Left renal pelvis (tissue), 4 donors: ENCODE measurements at places on chromosomes 2 and 18. TPM values are rescaled to one million over a fixed set of nuclear protein-coding genes. Genes with fewer than 3 reads are reported as not detected.

Gene HRH4
- 0.06 TPM for polyA plus RNA-seq

Gene CENPA
- polyA plus RNA-seq, result 15.8 TPM

Gene UCN
- 1.3 TPM for polyA plus RNA-seq

Gene TMEM37
- polyA plus RNA-seq, result 37.0 TPM

Gene CASP10
- 8.0 TPM for polyA plus RNA-seq

Gene KCNJ13
- 2.5 TPM for polyA plus RNA-seq

- no peak for DNase-seq
Measured at GRCh38 chr18:67525328-67526099, 9.0 kb upstream of the DSEL start.

DNA sequence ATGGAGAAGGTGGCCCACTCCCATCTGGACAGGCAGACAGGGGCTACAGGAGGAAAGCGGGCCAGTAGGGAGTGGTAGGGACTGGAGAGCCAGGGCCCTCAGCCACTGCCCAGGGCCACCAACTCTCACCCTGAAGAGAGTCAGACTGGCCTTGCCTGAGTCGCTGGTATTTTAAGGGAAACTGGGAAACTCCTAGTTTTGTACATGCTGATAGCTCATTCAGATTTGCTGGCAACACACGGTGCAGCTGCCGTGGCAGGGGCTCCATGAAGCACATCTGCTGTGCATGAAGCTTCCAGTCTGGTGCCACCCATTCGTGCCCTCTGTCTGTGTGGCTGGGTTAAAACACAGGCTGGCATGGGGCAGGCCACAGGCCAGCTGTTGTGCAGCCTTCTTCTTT, 137.3 kb upstream of the GLI2 start:
- no peak for DNase-seq

DNA sequence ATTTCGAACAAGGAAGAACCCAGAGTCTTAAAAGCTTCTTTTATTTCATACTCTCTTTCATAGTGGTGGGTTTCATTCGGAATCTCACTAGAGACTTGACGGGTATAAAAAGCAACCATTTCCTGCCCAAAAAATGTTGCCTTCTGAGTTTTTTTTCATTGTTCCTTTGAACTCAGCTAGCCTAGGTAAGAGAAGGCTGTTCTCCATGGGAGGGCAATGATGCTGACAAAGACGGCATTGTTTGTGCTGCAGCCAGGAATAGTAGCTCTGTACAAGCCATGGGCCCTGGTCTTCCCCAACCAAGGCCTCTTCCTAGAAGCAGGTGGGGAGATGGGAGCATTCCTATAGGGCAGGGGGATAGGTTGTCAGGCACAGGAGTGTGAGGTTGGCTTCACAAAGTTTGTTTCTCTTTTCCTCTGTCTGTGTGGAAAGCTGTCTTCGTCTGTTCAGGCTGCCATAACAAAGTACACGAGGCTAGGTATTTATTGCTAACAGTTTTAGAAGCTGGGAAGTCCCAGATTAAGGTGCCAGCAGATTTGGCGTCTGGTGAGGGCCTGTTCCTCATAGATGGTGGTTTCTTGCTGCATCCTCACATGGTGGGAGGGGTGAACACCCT, 405.1 kb downstream of the NBAS start:
- DNase-seq, result no peak

DNA sequence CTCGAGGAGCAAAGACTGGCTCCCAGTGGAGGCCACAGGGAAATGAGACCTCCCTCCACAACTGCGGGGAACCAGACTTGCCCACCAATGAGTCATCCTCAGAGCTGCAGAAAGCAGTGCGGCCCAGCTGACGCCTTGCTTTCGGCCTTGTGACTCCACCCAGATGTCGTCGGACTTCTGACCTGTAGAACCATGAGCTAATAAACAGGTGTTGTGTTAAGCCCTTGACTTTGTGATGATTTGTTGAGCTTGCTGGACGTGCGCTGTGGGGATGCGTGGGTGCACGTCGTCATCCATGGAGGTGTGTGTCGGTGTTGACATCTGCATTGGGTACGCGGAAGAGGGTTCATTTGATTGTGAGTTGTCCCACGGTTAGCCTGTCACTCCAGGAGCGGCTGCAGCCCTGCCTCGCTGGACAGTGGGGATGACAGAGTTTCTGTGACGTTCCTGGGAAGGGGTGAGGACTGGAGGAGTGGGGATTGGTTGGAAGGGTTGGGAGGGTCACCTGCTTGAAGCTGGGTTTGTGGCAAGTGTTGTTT, 154.1 kb downstream of the SH3BP4 start:
- no peak for DNase-seq

- no peak for DNase-seq
Measured at GRCh38 chr18:3074087-3074486, 61.1 kb upstream of the LPIN2 start.

- peak; percentile 78 for DNase-seq
Measured at GRCh38 chr2:177763531-177764265, 308.9 kb downstream of the PDE11A start.

DNA sequence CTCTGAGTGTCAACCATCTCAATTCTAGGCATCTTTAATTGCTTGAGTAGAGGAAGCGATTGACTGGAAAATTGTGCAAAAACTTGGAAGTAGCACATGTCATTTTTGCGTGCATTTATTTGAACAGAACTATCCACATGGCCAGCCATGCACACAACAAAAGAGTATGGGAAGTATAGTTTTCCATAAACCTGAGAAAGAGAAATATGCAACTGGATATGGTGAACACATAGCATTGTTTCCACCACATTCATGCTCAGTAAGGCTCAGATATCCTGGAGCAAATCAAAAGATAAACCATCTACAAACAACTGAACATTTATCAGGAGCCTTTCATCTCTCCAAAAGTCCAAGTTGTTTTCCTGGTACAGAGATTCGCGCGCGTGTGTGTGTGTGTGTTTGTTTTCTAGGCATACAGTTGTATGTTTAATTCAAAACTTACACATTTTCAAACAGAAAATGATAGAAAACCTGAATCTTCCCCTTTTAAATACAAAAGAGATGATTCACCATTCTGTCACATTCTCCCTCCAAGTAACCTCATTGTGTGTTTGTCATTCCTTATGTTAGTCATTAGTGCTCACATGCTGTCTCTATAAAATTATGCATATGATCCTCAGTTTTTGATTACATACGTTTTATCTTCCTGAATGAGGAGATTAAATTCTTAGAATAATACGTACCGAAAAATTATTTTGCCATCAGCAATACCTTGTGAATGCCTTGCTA, 780.4 kb upstream of the NRXN1 start:
- DNase-seq, result no peak

DNA sequence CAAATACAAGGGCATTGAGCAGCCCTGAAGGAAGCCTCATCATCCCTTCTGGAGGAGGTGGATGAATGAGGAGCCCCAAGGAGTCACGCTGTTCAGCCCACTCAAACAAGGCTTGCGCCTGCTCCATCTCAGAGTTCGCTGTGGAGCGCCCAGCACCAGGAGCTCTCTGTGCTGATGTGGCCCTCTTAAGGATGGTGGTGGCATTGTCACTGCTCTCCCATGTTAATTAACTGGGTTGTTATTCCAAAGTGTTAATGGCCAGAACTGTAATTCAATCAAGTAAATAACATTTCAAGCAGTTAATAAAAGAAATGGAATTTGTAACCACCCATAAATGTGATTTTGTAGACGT, 726.0 kb upstream of the RAB6C start:
- no peak for DNase-seq

DNA sequence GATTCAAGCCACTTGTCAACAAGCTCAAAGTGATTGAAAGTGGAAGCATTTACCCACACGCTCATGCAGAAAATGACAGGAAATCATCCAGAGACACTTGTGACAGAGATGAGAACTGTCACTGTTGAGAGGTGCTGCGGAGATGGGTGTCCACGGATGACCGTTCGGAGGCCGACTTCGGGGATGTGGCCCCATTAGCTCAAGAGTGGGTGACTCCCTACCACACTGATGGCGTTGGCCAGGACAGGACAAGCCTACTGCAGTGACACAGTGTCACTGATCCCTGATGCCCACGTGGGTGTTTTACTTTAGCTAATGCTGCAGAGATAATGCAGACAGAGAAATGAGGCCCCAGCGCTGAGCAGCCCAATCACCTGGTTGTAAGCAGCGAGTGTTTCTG, 81.5 kb upstream of the YWHAQ start:
- DNase-seq, result no peak

GRCh38 chr2:46277431-46278190, 19.6 kb upstream of the EPAS1 start:
- no peak for DNase-seq

DNA sequence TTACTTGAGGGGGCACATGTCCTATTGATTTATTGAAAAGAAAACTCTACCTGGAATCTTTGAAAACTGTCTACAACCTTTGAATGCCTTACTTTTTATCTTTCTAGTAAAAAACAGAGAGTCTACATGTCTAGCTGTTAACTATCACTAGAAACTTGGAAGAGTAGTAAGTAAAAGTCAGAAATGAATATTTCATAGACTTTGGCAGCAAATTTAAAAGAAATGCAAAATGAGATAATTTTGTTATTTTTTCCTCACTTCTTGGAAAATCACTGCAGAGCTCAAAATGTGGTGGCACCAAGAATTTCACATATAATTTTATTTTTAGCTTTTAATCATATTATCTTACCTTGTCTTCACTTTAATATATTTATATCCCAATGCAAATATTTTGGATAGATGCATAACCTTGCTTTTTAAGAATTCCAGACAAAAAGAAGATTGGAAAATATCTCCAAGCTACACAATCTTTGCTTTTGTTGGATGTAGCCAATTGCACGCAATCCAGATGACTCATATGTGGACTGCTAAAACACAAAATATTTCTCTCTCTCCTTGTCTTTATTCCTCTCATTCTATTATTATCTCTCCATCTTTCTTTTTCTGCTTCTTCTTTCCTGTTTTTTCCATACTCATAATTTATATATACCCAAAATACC, 92.2 kb upstream of the DSEL start:
- no peak for DNase-seq

DNA sequence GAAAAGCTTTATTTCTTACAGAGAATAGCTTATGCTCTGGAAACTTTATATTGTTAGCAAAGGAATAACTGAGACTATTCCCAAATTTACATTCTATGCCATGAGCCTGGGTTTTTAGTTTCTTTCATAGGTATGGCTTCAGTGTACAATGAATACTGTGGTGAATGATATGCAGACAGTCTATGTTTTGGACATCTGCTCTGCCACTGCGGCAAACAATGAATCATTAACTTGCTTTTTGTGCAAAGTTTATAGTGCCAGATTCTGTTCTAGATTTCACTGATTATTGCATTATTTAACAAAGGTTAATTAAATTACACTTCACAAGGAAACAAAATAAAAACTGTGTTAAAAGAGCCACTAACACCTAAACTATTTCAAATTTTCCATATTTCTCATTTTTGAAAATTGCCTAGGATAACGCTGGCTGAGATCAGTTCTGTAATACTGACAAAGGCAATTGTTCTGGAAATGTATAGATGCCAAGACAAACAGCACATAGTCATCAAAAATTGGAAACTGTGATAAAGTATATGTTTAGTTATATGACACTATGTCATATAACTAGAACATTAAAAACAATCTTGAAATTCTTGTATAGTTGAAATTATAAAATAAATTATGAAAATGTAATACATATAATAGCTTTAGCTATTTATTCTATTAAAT, 74.7 kb downstream of the ITSN2 start:
- DNase-seq, result no peak

DNA sequence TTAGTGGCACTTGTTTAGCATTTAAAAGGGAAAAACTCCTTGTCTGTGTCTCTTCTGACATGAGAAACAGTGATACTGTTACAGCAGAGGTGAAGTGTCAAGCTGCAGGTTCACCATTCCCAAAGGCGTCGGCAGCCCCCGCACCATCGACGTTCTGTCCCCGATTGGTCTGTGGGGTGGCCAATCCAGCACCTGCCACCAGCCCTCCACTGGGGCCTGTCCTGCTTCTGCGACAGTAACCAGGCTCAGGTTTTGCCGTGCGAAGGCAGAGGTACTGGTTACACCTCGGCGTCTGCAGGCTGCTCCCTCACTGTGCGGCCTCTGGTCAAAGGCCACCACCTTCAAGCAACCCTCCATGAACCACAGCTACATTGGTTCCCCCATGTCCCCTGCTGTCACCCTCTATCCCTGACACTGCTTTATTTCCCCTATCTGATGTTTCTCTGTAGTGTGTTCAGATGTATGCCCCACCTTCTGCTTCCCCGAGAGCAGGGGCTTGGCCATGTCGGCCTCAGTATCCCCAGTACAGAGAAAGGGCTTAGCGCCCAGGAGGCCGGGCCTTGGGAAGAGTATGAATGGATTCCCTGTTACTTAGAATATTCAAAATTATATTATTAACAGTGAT, 8.6 kb upstream of the ESPNL start:
- DNase-seq, result no peak

GRCh38 chr2:96946625-96947024, 39.8 kb downstream of the FAM178B start:
- no peak for DNase-seq

DNA sequence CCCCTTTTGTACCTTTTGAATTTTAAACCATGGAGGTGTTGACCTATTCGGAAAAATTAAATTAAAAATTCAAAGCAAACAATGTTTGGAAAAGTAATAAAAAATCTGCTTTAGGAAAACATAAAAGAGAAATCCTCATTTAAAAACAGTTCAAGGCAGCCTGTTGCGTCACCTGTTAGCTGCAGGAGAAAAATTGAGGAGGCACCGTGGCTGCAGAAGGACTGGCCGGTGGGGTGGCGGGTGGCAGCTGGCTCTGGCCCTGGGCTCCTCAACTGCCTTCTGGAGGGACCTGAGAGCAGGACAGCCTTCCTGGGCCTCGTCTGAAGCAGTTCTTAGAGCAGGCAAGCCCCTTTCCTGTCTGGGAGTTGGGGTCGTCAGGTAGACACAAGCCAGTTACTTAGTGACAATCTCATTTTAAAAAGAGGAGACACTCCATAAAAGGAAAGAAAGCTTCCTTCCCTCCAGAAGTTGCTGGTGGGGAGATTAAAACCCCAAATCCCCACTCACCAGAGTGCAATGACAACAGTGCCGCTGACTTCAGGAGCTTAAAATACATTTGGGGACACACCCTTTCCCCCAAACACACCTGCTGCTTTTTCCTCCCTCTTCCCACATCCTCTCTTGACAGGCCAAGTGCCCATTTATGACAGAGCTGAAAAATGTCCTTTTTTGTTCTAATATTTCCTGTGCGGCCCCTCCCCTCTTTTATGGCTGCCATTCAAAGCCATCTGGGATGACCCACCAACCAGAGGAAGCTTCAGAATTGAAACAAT, 9.7 kb downstream of the ZBTB7C start:
- DNase-seq, result no peak

GRCh38 chr2:161139098-161139987, 20.9 kb upstream of the TANK start:
- DNase-seq, result no peak

- no peak for DNase-seq
Measured at GRCh38 chr2:24111407-24111901, 11.7 kb downstream of the PFN4 start.

DNA sequence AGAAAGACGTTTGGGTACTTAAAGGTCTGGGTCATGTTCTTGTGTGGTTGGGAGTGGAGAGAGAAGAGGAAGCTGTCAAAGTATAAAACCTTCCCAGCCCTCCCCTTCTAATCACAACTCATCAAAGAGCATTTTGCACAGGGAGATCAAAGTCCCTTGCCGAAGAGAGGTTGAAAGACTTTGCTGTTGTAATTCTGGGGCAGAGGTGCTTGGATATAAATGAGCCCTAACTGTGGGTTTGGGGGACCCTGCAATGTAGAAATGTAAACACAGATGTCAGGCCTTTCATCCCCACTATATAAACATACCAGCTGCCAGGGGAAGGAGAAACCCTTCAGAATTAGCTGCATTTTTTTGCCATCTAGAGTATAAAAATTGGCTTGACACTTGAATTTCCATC, 182.1 kb downstream of the ETAA1 start:
- DNase-seq, result no peak

- DNase-seq, result no peak
Measured at GRCh38 chr2:119263656-119264055, 40.0 kb downstream of the STEAP3 start.

- no peak for DNase-seq
Measured at GRCh38 chr2:196278491-196278911, 107.1 kb upstream of the STK17B start.
